GM19239 (cell line): ENCODE measurements at places on chromosomes 6 and 20.

GRCh38 chr6:18931086-18931485 lies 543.9 kb downstream of the RNF144B start:
- DNase-seq = no peak

DNA sequence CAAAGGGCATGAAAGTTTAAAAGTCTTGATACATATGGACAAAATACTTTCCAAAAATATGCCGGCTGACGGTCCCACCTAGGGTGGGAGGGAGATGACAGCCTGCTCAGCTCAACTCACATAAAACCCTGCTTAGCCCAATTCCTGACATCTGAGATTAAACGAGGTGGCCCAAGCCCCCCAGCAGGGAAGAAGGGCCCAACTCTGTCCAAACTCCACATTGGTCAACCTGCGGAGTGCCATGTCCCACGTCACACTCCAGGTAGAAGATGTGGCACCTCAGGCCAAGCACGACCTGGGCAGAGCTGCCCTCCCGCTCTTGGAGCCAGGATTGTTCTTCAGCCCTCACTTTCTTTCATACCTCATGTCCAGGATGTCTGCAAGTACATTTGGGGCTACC lies 48.2 kb downstream of the FGD2 start:
- no peak for DNase-seq

GRCh38 chr6:133399426-133399825 lies 158.3 kb downstream of the EYA4 start:
- no peak for DNase-seq

GRCh38 chr6:6916598-6916997 lies 191.2 kb upstream of the RREB1 start:
- no peak for DNase-seq

GRCh38 chr20:32359633-32360332 lies 1.7 kb downstream of the ASXL1 start:
- DNase-seq = no peak

GRCh38 chr6:9250852-9251251 lies 815.5 kb upstream of the SLC35B3 start:
- no peak for DNase-seq

- DNase-seq = no peak
These were observed 523 bp downstream of the TMEM30A start for GRCh38 chr6:75283907-75284631.

DNA sequence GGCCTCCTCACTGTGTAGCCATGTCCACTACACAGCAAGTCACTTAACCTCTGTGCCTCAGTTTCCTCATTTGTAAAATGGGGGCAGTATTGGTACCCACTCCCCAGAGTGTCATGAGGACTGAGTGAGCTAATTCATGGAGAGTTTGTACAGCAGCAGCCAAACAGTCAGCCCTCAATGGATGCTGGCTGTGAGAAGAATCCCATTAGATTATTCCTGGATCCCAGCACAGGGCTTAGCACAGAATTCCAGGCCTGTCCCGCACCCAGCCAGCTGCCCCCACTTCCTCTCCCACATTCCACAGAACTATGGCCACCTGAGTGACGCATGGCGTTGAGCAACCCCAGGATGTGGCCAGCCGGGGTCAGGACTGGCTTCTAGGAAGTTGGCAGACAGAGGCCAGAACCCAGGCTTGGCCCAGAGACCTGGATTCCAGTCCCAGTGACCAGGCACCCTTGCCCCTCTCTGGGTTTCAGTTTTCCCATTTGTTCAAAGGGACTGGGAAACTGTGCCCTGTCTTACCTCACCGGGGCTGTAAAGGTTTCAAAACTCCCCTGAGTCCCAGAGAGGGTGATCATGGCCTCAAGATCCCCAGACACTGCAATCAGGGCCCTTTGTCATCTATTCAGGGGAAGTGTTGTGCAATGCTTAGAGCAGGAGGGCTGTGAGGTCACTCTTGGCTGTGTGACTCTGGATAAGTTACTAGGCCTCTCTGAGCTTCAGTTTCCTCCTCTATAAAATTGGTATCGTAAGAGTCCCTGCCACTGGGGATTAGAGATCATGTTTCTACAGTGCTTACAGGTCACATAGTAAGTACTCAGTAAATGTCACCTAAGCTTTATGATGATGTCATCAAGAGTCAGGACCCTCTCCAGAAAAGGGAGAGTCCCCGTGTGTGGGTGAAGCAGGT lies 3.0 kb upstream of the TGM2 start:
- no peak for DNase-seq

GRCh38 chr6:79869600-79870084 lies 77.7 kb downstream of the ELOVL4 start:
- peak; percentile 67 for DNase-seq

- DNase-seq = no peak
These were observed 15.5 kb downstream of the EBF4 start for GRCh38 chr20:2708073-2708415.

GRCh38 chr6:21022343-21023107 lies 488.3 kb downstream of the CDKAL1 start:
- peak; percentile 17 for DNase-seq

- no peak for DNase-seq
These were observed 29.7 kb upstream of the TMX4 start for GRCh38 chr20:8049310-8049709.

DNA sequence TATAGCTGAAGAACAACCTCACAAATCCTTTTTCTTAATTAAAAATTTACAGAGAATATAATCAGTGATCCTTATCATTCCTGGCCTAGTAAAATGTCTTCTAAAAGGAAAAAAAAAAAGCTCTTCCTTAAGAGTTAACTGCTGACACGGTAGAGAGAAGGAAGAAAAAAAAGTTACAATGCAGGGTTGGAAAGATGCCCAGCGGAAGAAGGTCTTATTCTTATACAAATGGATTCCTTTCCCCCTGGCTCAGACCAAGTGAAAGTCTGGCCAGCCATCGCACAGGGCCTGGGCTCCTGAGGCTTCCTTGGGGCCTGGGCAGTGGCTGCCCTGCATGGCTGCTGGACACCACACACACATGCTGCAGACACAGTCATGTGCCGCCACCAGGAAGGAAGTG lies 688.6 kb downstream of the TENT5A start:
- no peak for DNase-seq

GRCh38 chr20:57900226-57900905 lies 190.6 kb upstream of the PMEPA1 start:
- no peak for DNase-seq

DNA sequence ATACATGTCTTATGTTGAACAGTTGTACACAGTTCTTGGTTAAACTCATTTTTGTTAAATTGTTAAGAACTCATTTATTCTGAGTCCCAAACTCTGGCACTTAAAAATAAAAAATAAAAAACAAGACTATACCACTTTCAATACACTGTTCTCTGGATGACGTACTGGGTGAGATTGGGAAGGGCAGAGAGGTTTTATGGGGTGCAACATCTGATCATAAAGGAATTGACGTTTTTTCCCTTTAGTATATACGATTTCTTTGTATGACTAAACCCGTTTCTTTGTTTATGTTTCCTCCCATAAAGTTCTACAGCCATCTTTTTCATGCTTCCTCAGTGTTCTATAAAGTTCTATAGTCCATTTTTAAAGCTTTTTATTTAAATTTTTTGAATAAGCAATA lies 69.1 kb downstream of the TRMT11 start:
- DNase-seq = no peak

GRCh38 chr6:53793318-53794136 lies 1.3 kb upstream of the LRRC1 start:
- no peak for DNase-seq

GRCh38 chr20:4869290-4870193 lies 131.8 kb downstream of the SLC23A2 start:
- DNase-seq = no peak

- no peak for DNase-seq
These were observed 53.7 kb upstream of the LYRM2 start for GRCh38 chr6:89692256-89692655.

- no peak for DNase-seq
These were observed 296.6 kb upstream of the MANEA start for GRCh38 chr6:95280686-95281273.

GRCh38 chr20:35616465-35617396 lies 1.1 kb downstream of the SPAG4 start:
- DNase-seq = no peak

DNA sequence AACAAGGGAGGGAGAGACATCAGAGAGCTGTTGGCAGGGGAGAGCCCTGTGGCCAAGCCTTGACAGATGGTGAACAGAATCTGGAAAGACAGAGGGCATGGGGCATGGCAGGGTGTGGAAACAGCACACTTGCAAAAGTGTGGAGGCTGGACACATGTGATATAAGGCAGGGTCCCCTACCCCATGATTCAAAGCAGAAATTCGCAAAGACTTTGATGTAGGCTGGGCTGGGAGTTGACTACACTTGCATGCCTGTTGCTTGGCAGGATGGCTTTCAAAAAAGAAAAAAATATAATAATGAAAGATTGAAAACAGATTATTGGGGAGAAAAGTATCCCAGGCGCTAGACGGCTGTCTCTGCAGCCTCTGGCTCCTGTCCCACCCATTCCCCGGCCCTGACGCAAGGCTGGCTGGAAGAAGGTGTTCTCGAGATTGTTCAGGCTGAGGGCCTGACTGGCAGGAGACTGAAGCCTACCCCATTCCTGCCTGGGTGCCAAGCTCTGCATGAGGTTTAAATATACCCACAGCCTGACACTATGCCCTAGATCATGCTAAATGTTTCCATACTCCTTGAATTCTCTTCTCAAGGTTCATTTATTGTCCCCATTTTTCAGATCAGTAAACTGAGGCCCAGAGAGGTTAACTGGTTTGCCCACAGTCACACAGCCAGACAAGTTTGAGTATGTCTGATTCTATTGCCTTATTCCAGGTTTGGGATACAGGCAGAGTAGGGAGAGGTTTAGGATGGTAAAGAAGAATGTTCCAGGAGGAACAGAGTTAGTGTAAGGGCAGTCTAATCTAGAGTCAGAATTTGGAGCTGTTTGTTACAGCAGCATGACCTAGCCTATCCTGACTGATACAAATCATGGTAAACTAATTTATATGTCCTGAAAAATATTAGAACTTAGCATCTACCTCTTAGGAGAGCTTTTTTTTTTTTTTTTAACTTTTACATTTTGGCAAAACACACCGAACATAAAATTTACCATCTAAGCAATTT lies 23.4 kb upstream of the CCN5 start:
- no peak for DNase-seq

DNA sequence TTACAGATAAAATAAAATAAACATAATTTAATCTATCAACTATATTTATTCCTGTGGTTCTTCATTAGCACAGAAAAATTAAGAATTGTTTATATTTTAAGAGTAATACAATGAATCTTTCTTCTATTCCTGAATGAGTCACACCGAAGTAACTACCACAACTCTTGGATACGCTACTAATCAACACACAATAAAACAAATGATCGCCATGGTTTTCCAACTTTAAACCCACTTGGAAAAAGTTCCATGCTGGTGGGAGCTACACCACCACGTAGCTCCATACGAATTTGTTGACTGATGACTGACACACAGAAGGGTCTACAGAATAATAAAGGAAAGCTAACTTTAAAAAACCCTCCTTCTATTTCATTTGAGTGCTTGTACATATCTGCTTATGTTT lies 135.8 kb upstream of the NEDD9 start:
- DNase-seq = no peak

- no peak for DNase-seq
These were observed 985 bp downstream of the ZBP1 start for GRCh38 chr20:57619051-57619831.

- no peak for DNase-seq
These were observed 48.4 kb upstream of the DSN1 start for GRCh38 chr20:36821964-36822437.

GRCh38 chr6:36962874-36963273 lies 8.3 kb downstream of the PI16 start:
- DNase-seq = peak; percentile 75

- DNase-seq = no peak
These were observed 173.1 kb downstream of the ZMYND8 start for GRCh38 chr20:47183367-47183766.

DNA sequence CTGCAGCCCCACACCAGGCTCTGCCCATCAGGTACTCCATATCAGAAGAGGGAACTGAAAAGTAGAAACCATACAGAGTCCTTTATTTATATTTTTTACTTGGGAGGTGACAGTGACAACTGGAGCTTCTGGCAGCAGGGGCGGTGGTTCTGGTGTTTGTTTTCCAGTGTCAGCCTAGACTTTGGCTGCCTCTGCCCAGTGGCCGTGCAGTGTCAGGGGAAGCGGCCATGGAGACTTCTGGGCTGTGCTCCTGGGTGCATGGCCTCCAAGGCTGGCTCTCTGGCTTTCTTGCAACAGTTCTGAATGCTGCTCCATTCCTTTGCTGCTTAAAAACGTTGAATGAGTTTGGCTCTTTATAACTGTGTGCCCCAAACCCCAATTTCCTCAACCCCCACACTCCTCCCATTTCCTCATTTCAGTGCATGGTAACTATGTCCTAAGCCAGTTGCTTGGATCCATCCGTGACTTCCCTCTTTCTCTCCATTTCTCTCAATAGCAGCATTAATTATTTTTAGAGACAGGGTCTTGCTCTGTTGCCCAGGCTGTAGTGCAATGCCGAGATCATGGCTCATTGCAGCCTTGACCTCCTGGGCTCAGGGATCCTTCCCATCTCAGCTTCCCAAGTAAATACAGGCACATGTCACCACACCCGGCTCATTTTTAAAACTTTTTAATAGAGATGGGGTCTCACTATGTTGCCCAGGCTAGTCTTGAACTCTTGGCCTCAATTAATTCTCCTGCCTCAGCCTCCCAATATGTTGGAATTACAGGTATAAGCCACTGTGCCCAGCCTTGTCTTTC lies 141.1 kb upstream of the SGK1 start:
- no peak for DNase-seq
